Naive B cell (primary cell): ENCODE measurements at places on chromosomes 2 and 18. TPM values are rescaled to one million over a fixed set of nuclear protein-coding genes. Genes with fewer than 3 reads are reported as not detected.

GRCh38 chr2:170577356-170577755, 137.8 kb upstream of the SP5 start:
- H3K4me3 ChIP-seq = no peak overlapping the region
- no peaks in the 10 kb centered on the region for H3K36me3 ChIP-seq
- no peak overlapping the region for H3K27ac ChIP-seq
- H3K4me1 ChIP-seq = no peaks in the 10 kb centered on the region
- DNase-seq = no peak

Gene SERPINB3
- polyA plus RNA-seq = not detected

Gene UGT1A10
- not detected for polyA plus RNA-seq

- no peak overlapping the region for H3K4me3 ChIP-seq
- no peaks in the 10 kb centered on the region for H3K4me1 ChIP-seq
Measured at GRCh38 chr18:31606265-31606664, 14.6 kb downstream of the TTR start.

- H3K4me1 ChIP-seq = no peaks in the 10 kb centered on the region
- H3K27ac ChIP-seq = no peak overlapping the region
- no peak for DNase-seq
- H3K27me3 ChIP-seq = no peaks in the 10 kb centered on the region
Measured at GRCh38 chr2:115314119-115314518, 871.7 kb downstream of the DPP10 start.
